ENCODE measurements at places on chromosomes 7 and 10. TPM values are rescaled to one million over a fixed set of nuclear protein-coding genes. Genes with fewer than 3 reads are reported as not detected.

- DNase-seq = no peak
Measured at GRCh38 chr7:86094166-86094669, 549.5 kb upstream of the GRM3 start.

DNA sequence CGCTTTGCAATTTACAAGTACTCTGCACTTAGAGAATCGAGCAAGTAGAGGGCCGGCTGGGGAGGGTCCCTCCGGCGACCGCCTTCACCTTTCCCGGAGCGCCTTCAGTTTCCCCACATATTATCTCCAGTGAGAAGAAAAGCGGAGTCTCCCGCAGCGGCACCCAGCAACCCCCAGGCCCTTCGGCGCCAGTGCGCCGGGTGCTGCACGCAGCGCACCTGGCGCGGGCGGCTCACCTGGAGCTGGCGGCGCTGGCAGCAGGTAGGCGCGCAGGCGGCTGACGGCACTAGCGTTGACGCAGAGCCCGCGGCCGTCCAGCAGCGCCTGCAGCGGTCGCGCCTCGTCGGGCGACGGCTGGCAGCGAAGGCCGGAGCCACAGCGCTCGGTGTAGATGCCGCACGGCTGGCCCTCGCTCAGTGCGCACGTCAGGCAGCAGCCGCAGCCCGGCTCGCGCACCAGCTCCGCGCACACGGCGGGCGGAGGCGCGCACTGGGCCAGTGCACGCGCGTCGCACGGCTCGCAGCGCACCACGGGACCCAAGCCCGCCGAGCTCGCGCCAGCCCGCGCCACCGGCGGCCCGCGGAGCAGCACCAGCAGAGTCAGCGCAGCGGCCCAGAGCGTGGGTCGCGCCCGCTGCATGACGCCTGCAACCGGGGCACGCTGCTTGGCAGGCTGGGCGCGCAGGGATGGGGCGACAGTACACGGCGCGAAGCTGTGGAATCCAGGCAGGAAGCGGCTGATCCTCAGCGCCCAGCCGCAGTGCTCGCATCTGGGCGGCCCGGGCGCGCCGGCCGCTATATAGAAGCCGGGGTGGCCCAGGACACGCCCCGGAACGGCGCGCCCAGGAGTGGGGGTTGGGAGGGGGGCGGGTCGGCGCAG is at the start of gene IGFBP3:
Gene IGFBP3, minus strand, starts transcription at position 771 of the 879 bp plus-strand sequence. Its CDS starts 132 bp downstream, at position 639.
- DNase-seq = no peak

DNA sequence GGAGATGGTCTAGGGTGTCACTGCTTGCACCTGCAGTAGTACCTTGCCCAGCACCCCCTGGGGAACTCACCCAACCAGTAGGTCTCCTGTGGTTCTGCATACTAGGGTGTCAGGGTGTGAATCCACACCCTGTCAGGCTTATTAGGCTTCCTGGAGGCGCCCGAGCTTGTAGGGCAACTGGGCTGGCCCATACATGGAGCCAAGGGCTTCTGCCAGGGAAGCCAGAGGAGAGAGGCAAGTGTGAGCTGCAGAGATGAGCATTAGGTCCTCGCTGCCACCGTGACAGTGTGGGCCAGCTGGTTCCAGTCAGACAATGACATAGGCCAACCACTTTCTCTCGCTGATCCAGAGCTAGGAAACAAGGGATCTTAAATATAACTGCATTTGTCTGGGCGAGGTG is 11.2 kb downstream of the MXI1 start:
- no peak for DNase-seq

DNA sequence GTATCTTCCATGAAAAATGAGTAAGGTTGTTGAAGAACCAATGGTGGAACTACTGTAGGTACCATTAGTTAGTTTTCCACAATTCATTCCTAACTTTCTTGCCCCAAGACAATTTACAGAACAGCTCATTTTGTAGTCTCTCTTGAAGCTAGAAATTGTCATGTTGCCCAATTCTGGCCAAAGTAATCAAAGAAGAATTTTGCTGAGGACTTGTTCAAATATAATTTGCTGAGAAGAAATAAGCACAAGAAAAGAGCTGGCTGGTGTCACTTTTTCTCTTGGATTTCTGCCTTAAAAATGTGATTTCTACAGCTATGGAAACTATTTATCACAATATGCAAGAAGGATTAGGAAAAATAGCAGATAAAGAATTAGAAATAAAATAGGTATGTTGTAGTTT is 199.2 kb upstream of the SEMA3A start:
- no peak for DNase-seq

GRCh38 chr10:52599551-52600200 is 172.9 kb downstream of the MBL2 start:
- DNase-seq = no peak

DNA sequence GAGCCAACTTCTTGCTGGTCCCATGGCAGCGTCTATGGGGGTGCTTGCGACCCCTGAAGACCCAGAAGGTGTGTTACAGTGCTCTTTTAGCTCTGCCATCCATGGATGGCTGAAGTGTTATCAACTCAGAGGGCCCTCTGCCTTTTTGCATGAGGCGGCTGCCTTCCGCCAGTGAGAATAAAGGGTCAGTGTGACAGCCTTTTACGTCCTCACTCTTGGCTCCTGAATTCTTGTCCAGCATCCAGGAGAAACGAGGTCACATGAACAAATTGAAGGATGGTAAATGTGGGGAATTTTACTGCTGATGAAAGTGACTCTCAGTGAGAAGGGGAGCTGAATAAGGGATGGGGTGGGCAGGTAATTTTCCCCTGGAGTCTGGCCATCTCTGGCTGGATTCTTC is 24.1 kb downstream of the SSMEM1 start:
- DNase-seq = no peak

GRCh38 chr7:25105911-25106310 is 19.1 kb downstream of the CYCS start:
- no peak for DNase-seq

DNA sequence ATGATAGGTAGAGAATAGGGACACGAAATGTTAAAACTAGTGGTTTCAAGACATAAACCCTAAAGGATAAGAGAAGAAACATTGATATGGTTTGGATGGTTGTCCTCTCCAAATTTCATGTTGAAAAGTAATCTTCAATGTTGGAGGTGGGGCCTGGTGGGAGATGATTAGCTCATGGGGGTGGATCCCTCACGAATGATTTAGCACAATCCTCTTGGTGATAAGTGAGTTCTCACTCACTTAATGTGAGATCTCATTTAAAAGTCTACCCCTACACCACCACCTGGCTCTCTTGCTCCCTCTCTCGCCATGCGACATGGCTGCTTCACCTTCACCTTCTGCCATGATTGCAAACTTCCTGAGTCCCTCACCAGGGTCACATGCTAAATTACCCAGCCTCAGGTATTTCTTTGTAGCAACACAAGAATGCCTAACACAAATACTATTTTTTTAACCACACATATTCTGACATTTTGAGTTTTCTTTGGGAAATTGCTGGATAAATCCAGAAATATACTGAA is 242.4 kb upstream of the PHF14 start:
- DNase-seq = no peak

DNA sequence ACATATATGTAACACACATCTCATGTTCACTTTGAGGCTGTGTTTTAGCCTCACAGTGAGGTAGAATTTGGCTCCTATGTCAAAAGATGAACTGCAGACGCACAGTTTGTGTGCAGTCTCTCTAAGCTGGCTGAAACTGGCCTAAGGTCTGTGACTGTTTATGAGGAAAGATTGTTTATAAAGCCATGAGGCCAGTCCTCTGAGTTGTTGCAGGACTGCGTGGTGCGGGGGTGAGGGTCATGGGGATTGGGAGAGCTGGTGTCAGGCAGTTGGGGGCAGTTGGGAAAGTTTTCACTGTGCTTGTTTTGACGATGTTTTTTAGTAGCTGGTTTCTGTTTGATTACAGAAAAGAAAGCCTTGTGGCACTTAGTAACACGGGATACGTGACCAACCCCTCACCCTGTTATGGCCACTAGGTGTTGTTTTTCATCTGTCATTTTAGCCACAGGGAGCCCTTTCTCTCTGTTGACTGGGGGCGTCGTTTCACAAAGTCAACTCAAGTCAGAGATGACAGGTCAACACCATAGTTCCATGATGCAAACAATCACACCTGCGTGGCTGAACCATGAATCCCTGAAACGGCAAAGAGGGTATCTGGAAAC is 310.9 kb downstream of the CCDC3 start:
- DNase-seq = no peak

DNA sequence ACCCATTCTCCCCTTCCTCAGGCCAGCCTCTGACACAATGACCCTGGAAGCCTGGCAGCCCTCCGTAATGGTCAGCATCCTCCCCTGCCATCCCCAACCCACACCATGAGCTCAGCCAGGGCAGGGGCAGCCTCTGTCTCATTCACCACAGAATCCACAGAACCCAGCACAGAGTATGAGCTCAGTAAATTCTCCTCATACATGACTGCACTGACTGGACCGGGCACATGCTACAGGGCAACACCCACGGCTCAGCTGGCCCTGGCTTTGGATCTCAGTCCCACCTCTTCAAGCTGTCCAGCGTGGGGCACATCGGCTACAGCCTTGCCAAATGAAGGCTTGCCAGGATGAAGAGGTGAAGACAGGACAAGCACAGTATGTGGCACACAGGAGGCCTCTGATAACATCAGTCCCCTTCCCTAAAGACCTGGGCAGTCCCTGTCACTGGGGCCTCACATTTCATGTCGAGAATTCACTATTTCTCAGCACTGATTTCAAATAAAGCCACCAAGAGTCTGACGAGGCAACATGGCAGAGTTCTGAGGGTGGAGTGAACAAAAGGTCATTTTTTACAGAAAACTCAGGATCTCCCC is 7.9 kb downstream of the GPRIN2 start:
- peak; percentile 32 for DNase-seq

The ANKRD30A gene
- total RNA-seq = not detected

GRCh38 chr7:74294191-74294998 is 5.2 kb downstream of the CLIP2 start:
- no peak for DNase-seq

GRCh38 chr7:116298576-116298975 is 88.2 kb downstream of the TES start:
- DNase-seq = no peak

DNA sequence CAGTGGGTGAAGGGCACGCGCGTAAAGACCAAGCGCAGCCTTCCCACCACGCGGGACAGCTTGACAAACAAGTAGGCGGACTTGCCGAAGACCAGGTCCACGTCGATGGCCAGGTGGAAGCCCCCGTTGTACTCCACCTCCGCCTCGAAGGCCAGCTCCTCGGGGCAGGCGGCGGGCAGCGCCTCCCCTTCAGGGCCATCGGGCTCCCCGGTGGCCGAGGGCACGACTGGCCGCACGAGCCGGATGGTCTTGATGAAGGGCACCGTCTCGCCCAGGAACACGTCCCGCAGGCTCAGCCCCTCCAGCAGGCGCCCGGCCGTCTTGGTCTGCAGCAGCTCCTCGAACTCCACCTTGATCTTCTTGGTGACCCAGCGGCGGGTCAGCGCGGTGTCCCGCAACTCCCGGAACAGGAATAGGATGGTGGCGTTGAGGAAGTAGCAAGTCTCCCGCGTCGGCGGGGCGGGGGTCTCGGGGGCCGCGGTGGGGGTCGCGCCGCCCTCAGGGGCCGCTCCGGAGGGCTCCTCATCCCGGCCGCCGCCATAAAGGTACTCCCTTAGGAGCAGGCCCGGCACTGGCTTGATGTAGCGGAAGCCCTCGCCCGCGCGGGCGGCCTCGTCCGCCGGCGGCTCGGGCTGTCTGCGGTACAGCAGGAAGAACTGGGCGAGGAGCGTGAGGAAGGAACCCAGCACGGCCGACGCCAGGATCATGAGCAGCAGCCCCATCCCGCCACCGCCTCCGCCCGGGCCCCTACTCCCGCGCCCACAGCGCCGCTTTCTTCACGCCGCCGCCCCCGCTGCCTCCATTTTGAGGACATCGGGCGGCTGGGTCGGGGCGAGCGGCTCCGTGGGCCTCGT is 507 bp downstream of the PDZD8 start:
- peak; percentile 52 for DNase-seq

DNA sequence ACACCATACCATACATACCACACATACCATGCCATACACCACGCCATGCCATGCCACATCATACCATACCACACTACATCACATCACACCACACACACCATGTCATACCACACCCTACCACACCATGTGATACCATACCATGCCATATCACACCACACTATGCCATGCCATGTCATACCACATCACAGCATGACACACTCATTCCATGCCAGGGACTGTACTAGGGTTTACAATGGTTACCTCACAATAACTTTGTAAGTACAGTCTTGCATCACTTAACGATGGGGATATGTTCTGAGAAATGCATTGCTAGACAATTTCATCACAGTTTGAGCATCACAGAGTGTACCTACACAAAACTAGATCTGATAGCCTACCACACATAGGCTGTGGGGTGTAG is 14.5 kb downstream of the PYROXD2 start:
- DNase-seq = no peak

- DNase-seq = no peak
Measured at GRCh38 chr10:72089618-72090017, 1.3 kb upstream of the SPOCK2 start.

The OR2A7 gene
- total RNA-seq = 5.3 TPM

DNA sequence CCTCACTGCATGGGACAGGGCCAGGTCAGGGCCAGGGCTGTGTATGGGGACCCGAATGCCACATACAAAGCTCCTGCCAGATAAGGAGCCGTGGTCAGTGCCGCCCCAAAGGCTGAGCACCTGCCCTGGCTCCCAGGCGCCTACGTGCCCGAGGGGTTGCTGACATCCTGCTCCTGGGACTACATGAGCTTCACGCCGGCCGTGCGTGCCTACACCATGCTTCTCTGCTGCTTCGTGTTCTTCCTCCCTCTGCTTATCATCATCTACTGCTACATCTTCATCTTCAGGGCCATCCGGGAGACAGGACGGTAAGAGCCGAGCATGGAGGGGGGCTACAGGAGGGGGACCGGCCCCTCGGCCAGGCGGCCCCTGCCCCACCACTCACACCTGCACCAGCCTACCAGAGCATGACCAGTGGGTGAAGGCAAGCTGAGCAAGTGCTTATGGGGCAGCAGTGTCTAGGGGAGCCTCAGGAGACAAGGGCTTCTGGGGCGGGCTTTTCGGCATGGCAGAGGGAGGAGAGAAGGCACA is 4.9 kb downstream of the OPN4 start:
- no peak for DNase-seq
